ENCODE measurements at places on chromosomes 7 and 10.
A peak's percentile ranks its signal among the peaks of the same experiment; 100 is the strongest.

- H3K4me3 ChIP-seq = no peak overlapping the region
- H3K27me3 ChIP-seq = no peaks in the 10 kb centered on the region
- H3K4me1 ChIP-seq = no peaks in the 10 kb centered on the region
These were observed 189.4 kb upstream of the TCERG1L start for GRCh38 chr10:131500892-131501291.

- no peak overlapping the region for H3K27ac ChIP-seq
- peaks cover 31% of the 10 kb centered on the region for H3K4me1 ChIP-seq
- H3K27me3 ChIP-seq = no peaks in the 10 kb centered on the region
- H3K36me3 ChIP-seq = no peaks in the 10 kb centered on the region
These were observed 260.8 kb upstream of the HABP2 start for GRCh38 chr10:113292086-113292485.

GRCh38 chr7:95102662-95103061, 195.3 kb downstream of the PPP1R9A start:
- no peak overlapping the region for H3K4me3 ChIP-seq
- no peaks in the 10 kb centered on the region for H3K36me3 ChIP-seq
- no peaks in the 10 kb centered on the region for H3K4me1 ChIP-seq
- no peaks in the 10 kb centered on the region for H3K27me3 ChIP-seq
- H3K27ac ChIP-seq = no peak overlapping the region
- DNase-seq = no peak

DNA sequence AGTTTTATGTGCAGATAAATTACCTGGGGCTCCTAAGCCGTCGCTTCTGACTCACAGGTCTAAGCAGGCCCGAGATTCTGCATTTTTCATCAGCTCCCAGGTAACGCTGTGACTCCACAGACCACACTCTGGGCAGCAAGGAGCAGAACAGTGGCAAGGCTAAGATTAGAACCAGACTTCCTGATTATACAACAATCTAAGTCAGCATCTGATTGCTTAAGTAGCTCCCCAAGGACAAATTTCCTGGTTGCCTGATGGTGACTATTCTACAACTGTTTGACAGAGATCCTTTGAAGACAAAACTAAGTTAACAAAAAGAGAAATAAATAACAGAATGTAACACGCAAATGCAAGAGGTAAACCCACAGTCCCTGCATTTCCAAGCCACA, 69.0 kb downstream of the CREB3L2 start:
- DNase-seq = peak; percentile 73
- H3K27ac ChIP-seq = peak overlapping the region; percentile 6
- no peak overlapping the region for H3K4me3 ChIP-seq
- H3K36me3 ChIP-seq = peaks cover 11% of the 10 kb centered on the region
- no peaks in the 10 kb centered on the region for H3K27me3 ChIP-seq
- peaks cover 43% of the 10 kb centered on the region for H3K4me1 ChIP-seq

DNA sequence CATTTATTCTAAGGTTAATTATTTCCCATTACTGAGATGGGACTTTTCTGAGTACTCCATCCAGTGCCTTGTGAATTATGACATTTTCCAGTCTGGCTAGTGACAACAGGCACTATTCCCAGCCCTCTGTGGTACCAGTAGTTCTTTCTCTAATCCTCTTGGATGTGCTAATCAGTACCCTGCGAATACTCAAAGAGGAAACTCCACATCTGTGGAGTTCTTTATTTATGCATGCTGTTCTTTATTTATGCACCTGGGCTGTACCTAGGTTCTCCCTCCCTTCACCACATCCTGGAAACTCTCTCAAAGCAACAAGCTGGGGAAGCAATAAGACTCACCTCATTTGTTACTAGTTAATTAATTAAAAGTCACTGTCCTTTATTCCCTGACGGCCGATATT, 83.5 kb downstream of the TSPAN12 start:
- no peak overlapping the region for H3K4me3 ChIP-seq
- peaks cover 2% of the 10 kb centered on the region for H3K27me3 ChIP-seq
- no peaks in the 10 kb centered on the region for H3K36me3 ChIP-seq
- DNase-seq = no peak

GRCh38 chr10:63976538-63976937, 455.3 kb downstream of the REEP3 start:
- DNase-seq = no peak
- H3K36me3 ChIP-seq = no peaks in the 10 kb centered on the region
- no peaks in the 10 kb centered on the region for H3K27me3 ChIP-seq
- no peak overlapping the region for H3K27ac ChIP-seq

GRCh38 chr10:75319274-75319673, 82.3 kb downstream of the ZNF503 start:
- no peak for DNase-seq
- H3K27ac ChIP-seq = no peak overlapping the region
- H3K4me1 ChIP-seq = no peaks in the 10 kb centered on the region
- H3K27me3 ChIP-seq = no peaks in the 10 kb centered on the region

DNA sequence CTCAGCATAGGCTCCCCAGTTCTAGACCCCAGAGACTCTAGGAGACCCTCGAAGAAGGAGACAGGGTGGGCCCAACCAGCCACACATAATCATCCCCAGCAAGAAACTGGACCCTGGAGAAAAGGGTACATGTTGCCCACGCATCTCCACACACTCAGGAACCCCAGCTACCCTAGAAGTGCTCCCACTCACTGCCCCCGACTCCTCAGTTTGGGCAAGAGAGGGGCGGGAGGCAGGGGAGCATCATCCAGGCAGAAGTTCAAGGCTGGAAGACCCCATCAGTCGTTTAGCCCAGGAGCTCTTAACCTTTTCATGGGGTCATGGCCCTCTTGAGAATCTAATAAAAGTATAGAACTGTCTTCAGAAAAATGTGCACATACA, 1.8 kb upstream of the ZNF467 start:
- no peak overlapping the region for H3K4me3 ChIP-seq
- H3K36me3 ChIP-seq = peaks cover 8% of the 10 kb centered on the region
- DNase-seq = no peak
- no peaks in the 10 kb centered on the region for H3K27me3 ChIP-seq
- peaks cover 54% of the 10 kb centered on the region for H3K4me1 ChIP-seq

Data from CD14-positive monocyte (primary cell).